ENCODE measurements at places on chromosomes 3 and 15.

- DNase-seq, result no peak
Observed at GRCh38 chr3:110576960-110577359, 494.7 kb upstream of the NECTIN3 start.

DNA sequence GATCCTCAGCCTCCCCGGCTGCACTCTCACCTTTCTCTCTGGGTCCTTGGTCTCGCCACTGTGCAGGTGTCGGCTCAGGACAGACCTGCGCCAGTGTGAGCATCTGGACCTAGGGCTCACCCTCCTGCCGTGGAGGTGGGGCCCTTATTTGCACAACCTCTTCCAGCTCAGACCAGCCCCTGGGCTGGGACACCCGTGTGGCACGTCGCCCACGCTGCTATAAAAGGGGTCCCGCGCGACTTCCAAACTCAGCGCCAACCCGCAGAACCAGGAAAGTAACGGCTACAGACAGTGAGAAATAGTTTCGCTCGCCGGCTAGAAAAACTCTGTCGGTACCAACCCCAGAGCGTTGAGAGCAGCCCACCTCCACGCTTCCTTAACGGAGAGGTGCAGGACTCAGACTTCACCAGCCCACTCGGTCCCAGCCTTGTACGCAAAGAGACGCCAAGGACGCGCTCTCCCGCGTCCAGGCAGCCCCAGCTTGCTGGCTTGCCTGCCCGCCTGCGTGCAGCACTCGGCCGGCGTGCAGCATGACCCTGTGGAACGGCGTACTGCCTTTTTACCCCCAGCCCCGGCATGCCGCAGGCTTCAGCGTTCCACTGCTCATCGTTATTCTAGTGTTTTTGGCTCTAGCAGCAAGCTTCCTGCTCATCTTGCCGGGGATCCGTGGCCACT is at the start of the genes DUOX2 and DUOXA2:
TSS of gene DUOX2 (minus strand) at position 97 of the 675 bp plus-strand sequence. CDS start 761 bp downstream, outside the sequence.
TSS of gene DUOXA2 (plus strand) at position 251 of the 675 bp plus-strand sequence. CDS start at position 531, 280 bp downstream.
- DNase-seq, result no peak

DNA sequence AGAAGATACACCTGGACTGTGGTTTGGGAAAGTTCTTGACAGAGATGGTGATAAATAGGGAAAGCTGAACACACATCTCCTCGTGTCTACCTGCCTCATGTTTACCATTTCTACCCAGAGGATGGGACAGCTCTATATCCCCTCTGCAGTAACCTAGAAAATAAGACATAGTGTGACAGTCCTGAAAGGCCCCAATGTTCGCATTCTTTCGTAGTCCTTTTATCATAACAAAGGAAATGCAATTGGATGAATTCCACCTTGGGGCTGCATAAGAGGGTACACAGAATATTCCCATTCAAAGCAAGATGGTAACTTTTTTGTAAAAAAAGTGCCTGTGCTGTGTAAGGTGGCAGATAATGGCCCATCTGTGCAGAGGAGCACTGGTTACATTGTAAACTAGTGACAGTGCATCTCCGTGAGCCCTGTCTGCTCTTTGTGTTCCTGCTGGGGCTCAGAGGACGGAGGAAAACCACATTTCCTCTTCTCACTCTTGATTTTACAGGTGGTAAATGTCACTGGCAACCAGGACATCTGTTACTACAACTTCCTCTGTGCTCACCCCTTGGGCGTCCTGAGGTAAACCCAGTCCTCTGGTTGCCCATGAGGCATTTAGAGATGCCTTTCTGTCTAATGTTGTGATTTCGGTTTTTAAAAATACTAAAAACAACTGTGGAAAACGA is 74.3 kb downstream of the SIDT1 start:
- DNase-seq, result no peak

DNA sequence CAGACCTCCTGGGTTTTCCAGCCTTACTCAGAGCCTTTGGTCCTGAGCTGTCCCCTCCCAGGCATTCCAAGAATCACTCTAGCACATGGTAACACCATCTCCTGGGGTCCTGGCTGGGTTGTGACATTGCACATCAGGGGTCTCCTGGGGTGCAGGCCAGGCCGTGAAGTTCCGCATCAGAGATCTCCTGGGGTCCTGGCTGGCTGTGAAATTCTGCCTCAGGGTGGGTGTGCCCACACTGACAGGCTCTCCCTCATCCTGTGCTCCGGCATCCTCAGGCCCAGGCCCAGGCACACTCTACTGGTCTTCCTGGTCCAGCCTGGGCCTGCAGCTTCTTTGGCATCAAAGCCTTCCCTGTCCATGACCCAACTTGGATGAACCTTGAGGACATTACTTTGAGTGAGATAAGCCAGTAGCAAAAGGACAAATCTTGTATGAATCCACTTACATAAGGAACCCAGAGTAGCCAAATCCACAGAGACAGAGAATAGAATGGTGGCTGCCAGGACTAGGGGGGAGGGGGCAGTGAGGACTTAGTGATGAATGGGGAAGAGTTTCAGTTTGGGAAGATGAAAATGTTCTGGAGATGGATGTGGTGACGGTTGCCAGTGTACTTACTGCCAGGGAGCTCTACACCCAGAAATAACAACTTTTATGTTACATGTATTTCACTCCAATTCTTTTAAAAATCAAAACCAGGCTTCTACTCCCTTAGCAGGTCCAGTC is 49.1 kb upstream of the KLF13 start:
- DNase-seq, result no peak

GRCh38 chr3:169213956-169214355 is 449.6 kb downstream of the MECOM start:
- no peak for DNase-seq

DNA sequence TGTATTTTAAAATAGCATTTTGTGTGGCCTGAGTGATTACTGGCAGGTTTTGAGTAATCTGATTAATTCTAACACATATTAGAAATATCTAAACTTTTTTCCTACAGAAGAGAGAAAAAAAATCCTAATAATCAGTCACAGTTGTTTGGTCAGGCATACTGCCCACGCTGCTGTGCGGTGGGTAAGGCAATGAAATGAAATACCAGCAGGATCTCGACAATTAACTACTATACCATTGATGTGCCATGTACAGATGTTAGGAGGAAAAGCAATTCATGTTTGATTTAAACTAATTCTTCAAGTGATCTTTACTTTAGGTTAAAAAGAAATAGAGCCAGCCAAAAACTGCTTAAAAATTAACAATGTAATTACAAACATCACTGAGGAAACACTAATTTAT is 5.2 kb downstream of the GRAMD2A start:
- DNase-seq, result no peak

DNA sequence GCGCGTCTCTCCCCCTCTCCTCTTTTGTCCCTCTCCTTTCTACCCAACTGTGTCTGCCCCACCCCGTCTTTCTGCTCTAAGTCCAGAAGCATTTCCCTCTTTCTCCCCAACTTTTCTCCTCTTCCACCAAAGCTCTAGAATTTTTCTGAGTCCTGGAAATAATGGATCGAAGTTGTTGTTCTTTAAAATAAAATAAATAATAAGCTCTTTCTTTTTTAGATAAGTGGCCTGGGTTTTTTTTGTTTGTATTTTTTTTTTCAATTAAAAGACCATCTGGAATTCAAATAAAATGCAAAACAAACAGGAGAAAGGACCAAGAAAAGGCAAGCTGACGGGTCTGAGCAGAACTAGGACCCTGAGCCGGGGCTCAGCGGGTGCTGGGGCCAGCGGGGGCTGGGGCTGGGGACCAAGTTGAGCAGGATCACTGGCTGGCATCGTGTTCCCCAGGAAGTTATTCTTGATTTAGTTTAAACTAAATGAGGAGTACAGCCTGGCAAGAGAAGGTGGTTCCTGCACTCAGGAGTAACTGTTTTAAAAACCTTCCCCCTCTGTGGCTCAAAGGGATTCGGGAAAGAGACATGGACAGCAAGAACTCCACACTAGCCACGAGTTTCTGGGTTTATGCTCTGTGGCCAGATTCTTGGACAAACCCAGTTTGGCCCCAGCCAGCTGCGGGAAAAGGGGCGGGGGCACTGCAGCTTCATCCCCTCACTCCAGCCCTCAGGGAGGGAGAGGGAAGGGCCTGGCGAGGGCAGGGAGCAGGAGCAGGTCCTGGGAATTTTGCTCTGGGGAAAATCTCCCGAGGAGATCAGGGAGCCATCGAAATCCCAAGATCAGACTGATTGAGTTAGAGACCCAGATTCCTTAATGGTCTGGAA is 8.4 kb downstream of the GATA2 start:
- no peak for DNase-seq

GRCh38 chr3:101809178-101810021 is 30.4 kb downstream of the NXPE3 start:
- DNase-seq, result no peak

DNA sequence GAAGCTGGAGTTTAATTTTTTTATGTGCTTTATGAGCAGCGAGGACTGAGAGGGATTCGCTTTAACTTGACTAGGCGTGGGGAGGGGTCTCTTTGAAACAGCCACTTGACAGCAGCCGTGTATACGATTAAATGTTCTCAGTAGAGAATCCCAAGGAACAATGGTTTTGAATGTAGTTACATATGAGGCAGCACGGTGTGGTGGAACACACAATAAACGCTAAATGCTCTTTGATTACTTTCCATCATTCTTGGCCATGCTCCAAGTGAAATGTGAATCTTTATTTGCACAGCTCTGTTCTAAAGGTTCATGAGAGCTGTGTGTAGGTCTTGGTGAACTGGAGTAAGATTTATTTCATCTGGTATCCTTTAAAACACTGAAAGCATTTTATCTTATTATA is 251.4 kb upstream of the TGFBR2 start:
- no peak for DNase-seq

GRCh38 chr3:72565593-72565992 is 282.7 kb downstream of the SHQ1 start:
- DNase-seq, result no peak

- no peak for DNase-seq
Observed at GRCh38 chr3:127990051-127990450, 62.2 kb upstream of the SEC61A1 start.

GRCh38 chr15:92636908-92637481 is 18.6 kb downstream of the FAM174B start:
- DNase-seq, result no peak

DNA sequence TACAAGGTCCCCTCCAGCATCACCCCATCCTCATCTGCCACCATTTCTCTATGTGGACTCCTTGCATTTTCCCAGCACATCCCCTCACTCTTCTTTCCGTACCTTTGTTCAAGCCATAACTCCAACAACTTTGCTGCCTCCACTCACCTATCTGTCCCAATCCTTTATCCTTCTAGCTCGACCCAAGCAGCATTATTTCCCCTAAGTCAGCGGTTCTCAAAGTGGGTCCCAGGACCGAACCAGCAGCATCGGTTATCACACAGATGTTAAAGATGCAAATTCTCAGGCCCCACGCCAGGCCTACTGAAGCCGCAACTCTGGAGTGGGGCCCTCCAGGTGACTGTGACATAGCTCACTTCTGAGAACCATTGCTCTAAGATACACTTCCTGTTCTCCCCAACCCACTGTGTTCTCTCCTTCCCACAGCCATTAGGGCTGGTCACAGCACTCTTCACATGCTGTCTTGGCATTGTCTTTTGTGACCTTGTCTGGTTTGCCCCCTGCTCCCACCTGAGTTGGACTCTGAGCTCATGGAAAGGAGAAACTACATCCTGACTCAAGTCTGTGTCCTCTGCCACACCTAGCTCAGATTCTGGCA is 56.2 kb downstream of the AAGAB start:
- no peak for DNase-seq

DNA sequence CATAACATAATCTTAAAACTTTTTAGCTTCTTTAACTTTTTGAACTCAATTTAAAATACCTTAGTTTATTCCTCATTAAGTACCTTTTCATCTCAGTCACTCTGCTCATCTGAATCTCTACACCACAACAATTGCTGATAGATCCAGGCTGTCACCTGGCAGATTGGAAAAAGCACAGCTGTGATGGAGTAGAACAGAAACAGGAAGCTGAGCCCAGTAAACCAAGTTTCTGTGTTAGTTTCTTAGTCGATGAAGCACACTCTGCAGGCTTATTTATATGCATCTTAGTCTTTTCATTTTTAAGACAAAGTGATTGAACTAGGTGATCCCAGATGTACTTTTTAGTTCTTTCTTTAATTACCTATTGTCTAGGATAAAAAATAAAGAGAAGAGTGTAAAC is 1398.0 kb upstream of the ALCAM start:
- DNase-seq, result no peak

GRCh38 chr3:141828890-141829289 is 47.6 kb upstream of the ATP1B3 start:
- DNase-seq, result no peak

GRCh38 chr15:49990835-49991545 is 128.0 kb downstream of the ATP8B4 start:
- no peak for DNase-seq

DNA sequence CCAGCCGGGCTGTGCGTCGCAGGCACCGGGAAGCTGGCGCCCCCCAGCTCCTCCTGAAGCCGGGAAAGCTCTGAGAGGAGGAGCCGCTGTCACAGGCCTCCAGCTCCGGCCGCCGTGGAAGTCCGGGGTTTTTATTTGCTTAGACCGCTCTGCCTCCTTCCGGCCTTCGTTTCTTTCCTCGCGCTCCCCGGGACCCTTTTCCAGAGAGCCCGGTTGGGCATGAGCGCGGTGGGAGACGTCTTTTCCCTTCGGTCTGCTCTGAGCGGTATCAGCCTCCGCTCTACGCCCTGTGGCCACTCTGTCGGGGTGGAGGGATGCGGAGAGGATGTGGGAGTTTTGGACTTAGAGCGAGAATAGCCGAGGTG is 559 bp downstream of the SENP5 start:
- DNase-seq, result no peak

GRCh38 chr3:155185631-155186071 is 105.5 kb downstream of the MME start:
- no peak for DNase-seq

- no peak for DNase-seq
Observed at GRCh38 chr15:43241100-43241499, 20.3 kb upstream of the EPB42 start.

- DNase-seq, result no peak
Observed at GRCh38 chr3:66597308-66597863, 96.6 kb upstream of the LRIG1 start.

GRCh38 chr3:13002398-13003124 is 70.7 kb downstream of the IQSEC1 start:
- DNase-seq, result no peak

- DNase-seq, result no peak
Observed at GRCh38 chr3:152650177-152650576, 184.8 kb upstream of the P2RY1 start.

DNA sequence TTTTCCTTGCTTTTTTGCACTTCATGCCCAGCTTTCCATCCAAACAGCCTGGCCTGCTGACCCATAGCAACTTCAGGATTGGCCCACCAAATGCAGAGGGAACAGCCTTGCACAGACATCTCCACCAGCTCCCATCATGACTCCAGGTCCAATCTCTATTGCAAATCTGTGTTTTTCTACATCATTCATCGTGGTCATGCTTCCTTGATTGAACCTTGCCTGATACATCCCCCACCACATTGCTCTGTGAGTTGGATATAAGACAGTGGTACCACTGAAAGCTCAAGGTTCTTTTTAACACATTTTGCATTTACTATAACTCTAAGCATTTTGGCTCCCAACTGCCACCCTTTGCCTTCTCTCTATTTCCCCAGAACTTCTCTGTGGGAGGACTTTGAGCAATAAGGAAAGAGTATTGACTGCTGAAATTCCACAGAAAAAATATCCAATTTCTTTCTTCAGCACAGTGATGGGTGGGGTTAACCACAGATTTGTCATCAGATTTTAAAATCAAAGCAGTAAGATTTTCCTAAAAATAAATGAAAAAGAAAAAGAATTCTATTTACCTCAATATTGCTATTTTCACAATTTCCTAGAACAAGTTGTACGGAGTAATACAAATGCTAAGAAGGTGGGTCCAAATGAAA is 114.6 kb upstream of the GALNT15 start:
- no peak for DNase-seq

- no peak for DNase-seq
Observed at GRCh38 chr3:135792174-135792573, 173.4 kb upstream of the PPP2R3A start.
